Urinary bladder (tissue), 4 donors: ENCODE measurements at places on chromosomes 2 and 18.

GRCh38 chr2:171069286-171069956, 91.3 kb downstream of the TLK1 start:
- DNase-seq = no peak

GRCh38 chr2:152395572-152395971, 60.6 kb downstream of the FMNL2 start:
- no peak for DNase-seq

DNA sequence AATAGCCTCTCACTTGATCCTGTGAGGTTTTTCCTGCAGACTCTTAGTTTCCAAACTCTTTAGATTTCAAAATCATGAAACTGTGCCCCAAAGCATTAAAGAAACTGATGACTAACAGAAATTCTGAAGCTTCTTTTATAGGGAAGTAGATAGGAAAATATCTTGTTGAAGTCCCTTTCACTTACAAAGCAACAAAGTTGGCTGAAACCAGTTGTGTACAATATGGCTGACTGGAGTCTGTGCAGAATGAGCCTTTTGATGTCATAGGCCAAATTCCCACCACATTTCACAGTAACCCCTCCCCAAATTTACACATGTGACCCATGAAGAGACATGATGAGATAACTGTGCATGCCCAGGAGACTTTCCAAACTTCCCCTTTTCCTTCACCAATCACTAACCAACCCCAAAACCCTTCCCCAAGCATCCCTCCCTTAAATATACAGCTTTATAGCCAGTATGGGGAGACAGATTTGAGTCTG, 61.7 kb upstream of the NCK2 start:
- no peak for DNase-seq

DNA sequence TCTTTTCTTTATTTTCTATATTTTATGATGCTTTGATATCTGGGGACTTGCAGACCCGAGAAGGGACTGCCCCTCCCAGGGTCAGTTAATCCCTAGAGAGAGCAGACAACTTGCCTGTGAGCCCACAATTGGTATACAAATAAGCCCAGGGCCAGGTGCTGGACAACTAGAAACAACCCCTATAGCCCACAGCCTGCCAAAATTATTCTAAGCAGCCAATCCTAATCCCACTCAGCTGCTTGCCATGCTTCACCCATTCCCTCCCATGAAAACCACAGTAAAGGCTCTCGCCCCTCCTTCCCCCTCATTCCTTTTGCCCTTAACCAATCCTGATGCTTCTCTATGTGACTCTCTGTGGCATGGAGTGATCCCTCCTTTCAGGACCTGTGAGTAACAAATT, 380.7 kb downstream of the RBM43 start:
- DNase-seq = no peak

GRCh38 chr2:153871231-153872221, at the start of gene GALNT13:
TSS of gene GALNT13 (plus strand) at chr2:153871922.
- DNase-seq = peak; percentile 25

DNA sequence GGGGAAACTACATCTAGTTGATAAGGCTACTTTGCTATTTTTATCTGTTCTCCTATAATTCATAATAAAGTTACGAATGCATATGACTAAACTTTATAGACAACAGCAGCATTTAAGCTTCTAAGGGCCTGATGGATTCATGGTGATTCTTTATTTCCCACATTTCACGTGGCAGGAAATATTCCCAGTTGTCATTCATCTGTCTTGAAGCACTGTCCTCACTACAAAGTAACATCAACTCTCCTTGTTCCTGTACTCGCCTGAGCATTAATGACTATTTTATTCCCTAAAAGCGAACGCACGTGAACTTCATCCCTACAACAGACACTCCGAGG, 2.6 kb downstream of the SATB2 start:
- no peak for DNase-seq

GRCh38 chr2:130391058-130391871, 35.4 kb downstream of the PTPN18 start:
- DNase-seq = no peak

DNA sequence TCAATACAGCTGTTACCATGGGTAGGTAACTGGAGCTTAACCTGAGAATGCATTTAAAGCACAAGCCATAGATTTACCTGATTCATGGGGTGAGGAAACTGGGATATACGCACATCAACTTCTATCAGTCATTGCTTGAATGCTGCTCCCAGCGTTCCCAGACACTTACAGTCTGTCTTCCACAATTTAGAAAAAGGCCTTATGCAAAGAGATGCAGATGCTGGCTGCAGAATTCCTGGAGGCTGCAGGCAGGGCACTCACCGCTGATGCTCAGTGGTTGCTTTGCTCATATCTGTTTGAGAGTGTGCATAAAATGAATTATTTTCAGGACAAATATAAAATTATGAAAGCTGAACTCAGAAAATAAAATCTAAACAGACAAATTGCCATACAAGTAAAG, 950.7 kb upstream of the PIK3C3 start:
- no peak for DNase-seq
